ENCODE measurements at places on chromosomes 16 and 17. TPM values are rescaled to one million over a fixed set of nuclear protein-coding genes. Genes with fewer than 3 reads are reported as not detected.

DNA sequence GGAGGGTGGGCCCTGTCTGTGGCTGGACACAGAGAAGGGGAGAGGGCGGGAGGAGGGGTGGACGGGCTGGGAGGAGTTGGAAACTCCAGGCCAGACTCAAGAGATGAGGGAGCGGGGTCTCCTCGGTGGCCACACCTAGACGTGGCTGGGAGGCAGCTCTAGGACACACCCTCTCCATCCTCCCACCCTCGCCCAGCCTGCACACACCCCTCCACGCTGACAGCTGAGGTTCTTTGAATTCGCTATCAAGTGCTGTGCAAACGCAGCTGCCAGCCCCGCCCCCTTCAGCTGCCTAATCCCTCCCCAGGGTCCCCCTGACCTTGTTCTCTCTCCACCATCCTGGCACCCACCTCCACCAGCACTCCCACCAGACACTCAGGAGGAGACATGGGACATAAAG lies 48.7 kb downstream of the DNAH17 start:
- no peaks in the 10 kb centered on the region for H3K36me3 ChIP-seq
- H3K4me1 ChIP-seq: peaks cover 5% of the 10 kb centered on the region
- H3K27ac ChIP-seq: no peak overlapping the region
- no peaks in the 10 kb centered on the region for H3K27me3 ChIP-seq

DNA sequence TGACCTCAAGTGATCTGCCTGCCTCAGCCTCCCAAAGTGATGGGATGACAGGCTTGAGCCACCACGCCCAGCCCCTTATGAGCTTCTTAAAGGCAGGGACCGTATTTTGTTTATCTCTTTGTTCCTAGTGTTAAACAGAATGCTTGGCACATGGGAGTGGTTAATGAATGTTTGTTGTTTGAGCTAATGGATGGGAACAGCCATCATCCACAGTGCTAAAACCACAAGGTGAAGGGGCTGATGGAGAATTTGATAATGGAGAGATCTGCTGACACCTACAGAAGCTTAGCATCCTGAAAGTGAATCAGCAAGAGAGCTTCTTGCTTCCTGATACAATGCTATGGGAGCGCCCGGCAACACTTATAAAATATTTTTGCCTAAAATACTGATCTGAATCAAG lies 8.6 kb upstream of the CDH1 start:
- no peak overlapping the region for H3K27ac ChIP-seq
- no peaks in the 10 kb centered on the region for H3K36me3 ChIP-seq
- peaks cover 4% of the 10 kb centered on the region for H3K27me3 ChIP-seq

GRCh38 chr17:17448076-17448475 lies 28.7 kb upstream of the MED9 start:
- no peak overlapping the region for H3K27ac ChIP-seq
- peaks cover 2% of the 10 kb centered on the region for H3K27me3 ChIP-seq
- no peaks in the 10 kb centered on the region for H3K4me1 ChIP-seq
- H3K4me3 ChIP-seq: no peak overlapping the region
- DNase-seq: no peak
- no peaks in the 10 kb centered on the region for H3K36me3 ChIP-seq

- DNase-seq: no peak
- peaks cover 13% of the 10 kb centered on the region for H3K36me3 ChIP-seq
- no peak overlapping the region for H3K4me3 ChIP-seq
- no peak overlapping the region for H3K27ac ChIP-seq
- H3K27me3 ChIP-seq: peaks cover 50% of the 10 kb centered on the region
Measured at GRCh38 chr17:40813804-40814203, 8.6 kb downstream of the KRT10 start.

- no peaks in the 10 kb centered on the region for H3K27me3 ChIP-seq
- DNase-seq: no peak
- H3K36me3 ChIP-seq: peaks cover 2% of the 10 kb centered on the region
- peak overlapping the region; percentile 76 for H3K4me3 ChIP-seq
Measured at GRCh38 chr16:20674684-20675487, 22.6 kb downstream of the ACSM1 start.

- no peaks in the 10 kb centered on the region for H3K4me1 ChIP-seq
- no peak overlapping the region for H3K27ac ChIP-seq
- H3K27me3 ChIP-seq: peaks cover 60% of the 10 kb centered on the region
- no peak overlapping the region for H3K4me3 ChIP-seq
- no peaks in the 10 kb centered on the region for H3K36me3 ChIP-seq
Measured at GRCh38 chr16:75263291-75263962, 12.0 kb upstream of the BCAR1 start.

- peaks cover 5% of the 10 kb centered on the region for H3K36me3 ChIP-seq
- no peak for DNase-seq
- peak overlapping the region; percentile 46 for H3K4me3 ChIP-seq
- H3K27me3 ChIP-seq: peaks cover 9% of the 10 kb centered on the region
- H3K4me1 ChIP-seq: peaks cover 15% of the 10 kb centered on the region
Measured at GRCh38 chr17:64269687-64270649, 6.9 kb upstream of the TEX2 start.

- H3K4me3 ChIP-seq: no peak overlapping the region
- H3K27ac ChIP-seq: no peak overlapping the region
- H3K36me3 ChIP-seq: peaks cover 14% of the 10 kb centered on the region
- H3K27me3 ChIP-seq: no peaks in the 10 kb centered on the region
- DNase-seq: no peak
Measured at GRCh38 chr17:57436565-57436964, 180.2 kb downstream of the MSI2 start.

GRCh38 chr17:76154936-76155845 lies 14.1 kb upstream of the FOXJ1 start:
- peaks cover 24% of the 10 kb centered on the region for H3K4me1 ChIP-seq
- H3K27me3 ChIP-seq: no peaks in the 10 kb centered on the region
- DNase-seq: no peak
- H3K36me3 ChIP-seq: peaks cover 42% of the 10 kb centered on the region
- no peak overlapping the region for H3K4me3 ChIP-seq

DNA sequence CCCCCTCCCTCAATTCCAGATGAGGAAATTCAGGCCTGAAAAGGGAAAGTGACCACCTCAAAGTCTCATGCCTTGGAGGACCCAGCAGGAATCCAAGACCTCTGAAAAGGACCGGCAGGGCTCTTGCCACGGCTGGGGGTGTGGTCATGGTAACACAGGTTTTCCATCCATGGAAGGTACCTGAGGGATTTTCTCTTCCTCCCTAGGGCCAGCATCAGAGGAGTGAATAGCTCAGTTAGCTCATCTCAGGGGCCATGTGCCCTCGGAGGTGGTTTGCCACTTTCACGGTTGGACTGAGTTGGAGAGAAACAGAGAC lies 1.3 kb downstream of the CIITA start:
- peak overlapping the region; percentile 79 for H3K27ac ChIP-seq
- no peak for DNase-seq
- H3K4me3 ChIP-seq: peak overlapping the region; percentile 97
- peaks cover 38% of the 10 kb centered on the region for H3K27me3 ChIP-seq

DNA sequence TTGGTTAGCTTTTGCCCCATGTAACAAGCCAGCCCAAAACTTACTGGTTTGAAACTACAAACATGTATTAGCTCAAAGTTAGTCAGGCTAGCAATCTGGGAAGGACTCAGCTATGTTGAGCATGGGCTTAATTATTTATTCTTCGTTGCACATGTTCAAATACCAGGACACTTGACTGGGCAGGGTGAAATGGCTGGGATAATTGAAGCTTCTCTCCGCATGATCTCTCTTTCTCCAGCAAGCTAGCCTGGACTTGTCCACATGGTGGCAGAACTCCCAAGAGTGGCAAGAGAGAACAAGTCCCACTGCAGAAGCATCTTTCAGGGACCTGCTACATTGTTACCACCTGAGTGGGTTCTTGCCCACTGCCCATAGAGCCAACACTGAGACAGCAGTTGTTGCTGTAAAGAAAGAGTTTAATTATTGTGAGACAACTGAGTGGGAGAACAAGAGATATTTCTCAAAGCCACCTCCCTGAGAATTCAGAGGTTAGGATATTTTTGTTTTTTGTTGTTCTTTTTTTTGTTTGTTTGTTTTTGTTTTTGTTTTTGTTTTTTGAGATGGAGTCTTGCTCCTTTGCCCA lies 16.8 kb upstream of the ATF7IP2 start:
- no peak for DNase-seq
- H3K4me3 ChIP-seq: no peak overlapping the region
- H3K4me1 ChIP-seq: no peaks in the 10 kb centered on the region
- no peaks in the 10 kb centered on the region for H3K27me3 ChIP-seq
- no peaks in the 10 kb centered on the region for H3K36me3 ChIP-seq

- H3K4me3 ChIP-seq: no peak overlapping the region
- peaks cover 10% of the 10 kb centered on the region for H3K4me1 ChIP-seq
- H3K27me3 ChIP-seq: peaks cover 55% of the 10 kb centered on the region
- H3K36me3 ChIP-seq: no peaks in the 10 kb centered on the region
Measured at GRCh38 chr17:50533720-50534148, 1.2 kb downstream of the EPN3 start.

DNA sequence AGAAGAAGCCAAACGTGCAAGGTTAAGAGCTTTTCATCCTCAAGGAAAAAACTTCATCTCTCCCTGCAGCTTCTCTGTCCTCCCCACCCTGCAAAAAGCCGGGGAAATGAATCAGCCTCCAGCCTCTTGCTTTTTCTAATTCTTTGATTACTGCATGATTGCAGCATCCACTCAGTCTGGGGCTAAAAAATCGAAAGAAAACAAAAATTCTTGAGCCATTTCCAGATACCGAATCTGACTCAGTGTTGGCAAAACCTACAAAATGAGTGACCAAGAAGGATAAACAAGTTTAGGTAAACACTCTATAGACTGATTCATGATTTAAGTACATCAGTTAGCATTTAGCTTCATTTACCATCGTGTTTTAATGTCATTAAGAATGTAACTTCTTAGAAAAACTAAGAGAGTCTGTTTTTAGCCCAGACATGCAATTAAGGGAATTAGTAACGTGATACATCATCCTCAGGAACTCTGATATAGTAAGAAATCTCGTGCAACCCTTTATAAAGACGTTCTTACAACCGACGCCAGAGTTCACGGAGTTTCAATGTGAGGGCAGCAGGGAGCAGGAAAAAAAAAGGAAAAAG lies 287.3 kb upstream of the FOXF1 start:
- H3K4me3 ChIP-seq: no peak overlapping the region
- no peak overlapping the region for H3K27ac ChIP-seq
- H3K4me1 ChIP-seq: no peaks in the 10 kb centered on the region
- DNase-seq: no peak

- peaks cover 9% of the 10 kb centered on the region for H3K4me1 ChIP-seq
- H3K4me3 ChIP-seq: no peak overlapping the region
- no peak for DNase-seq
- no peak overlapping the region for H3K27ac ChIP-seq
Measured at GRCh38 chr17:44910231-44911106, 4.8 kb downstream of the GFAP start.

- no peak for DNase-seq
- H3K4me1 ChIP-seq: peaks cover 3% of the 10 kb centered on the region
- no peak overlapping the region for H3K4me3 ChIP-seq
- no peak overlapping the region for H3K27ac ChIP-seq
- H3K27me3 ChIP-seq: no peaks in the 10 kb centered on the region
Measured at GRCh38 chr16:66617010-66617434, 12.5 kb downstream of the CMTM3 start.

DNA sequence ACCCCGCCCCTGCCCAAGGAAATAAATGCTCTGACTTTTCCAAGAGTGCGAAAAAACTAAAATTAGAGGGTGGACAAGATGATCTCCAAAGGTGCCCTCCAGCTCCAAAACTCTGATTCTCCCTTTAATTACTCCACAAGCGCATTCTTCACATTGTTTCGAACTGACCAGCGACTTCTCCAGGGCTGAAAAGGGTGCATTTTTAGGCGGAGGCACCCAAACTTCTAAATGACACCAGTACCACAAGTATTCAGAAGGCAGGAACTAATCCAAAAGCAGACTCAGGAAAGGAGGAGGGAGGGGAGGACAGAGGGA lies 750 bp downstream of the ZFHX3 start:
- H3K4me3 ChIP-seq: peak overlapping the region; percentile 72
- H3K36me3 ChIP-seq: no peaks in the 10 kb centered on the region
- H3K4me1 ChIP-seq: no peaks in the 10 kb centered on the region

- no peak overlapping the region for H3K27ac ChIP-seq
- no peak for DNase-seq
- peaks cover 51% of the 10 kb centered on the region for H3K4me1 ChIP-seq
- H3K27me3 ChIP-seq: no peaks in the 10 kb centered on the region
Measured at GRCh38 chr16:17466876-17467275, 3.9 kb downstream of the XYLT1 start.

DNA sequence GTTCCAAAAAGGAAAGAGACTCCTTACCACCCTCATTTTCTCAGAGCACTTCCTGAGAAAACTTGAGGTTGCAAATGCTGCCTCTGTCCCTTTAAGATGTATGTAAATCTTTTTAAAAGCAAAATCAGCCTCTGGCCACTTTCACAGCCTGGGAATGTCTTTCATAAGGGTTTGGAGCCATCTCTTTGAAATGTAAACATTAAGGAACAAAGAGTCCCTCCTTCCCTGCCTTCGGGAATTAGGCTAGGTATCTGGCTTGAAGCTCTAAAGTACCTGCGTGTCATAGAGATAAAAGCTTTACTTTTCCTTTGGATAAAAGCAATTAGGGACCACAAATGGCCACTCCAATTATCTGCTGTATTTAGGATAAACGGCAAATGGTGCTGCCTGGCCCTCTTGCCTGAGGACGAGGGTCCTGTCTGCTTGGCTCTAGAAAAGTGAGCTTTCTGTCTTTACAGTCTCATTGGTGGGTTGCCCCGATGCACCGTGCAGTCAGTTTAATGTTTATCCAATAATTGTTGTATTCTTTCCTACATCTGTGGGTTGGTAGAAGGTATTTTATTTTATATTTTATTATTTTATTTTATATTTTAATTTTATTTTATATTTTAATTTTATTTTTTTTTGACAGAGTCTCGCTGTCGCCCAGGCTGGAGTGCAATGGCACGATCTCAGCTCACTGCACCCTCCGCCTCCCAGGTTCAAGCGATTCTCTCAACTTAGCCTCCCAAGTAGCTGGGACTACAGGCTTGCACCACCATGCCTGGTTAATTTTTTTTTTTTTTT lies 23.9 kb downstream of the NLRC3 start:
- no peak overlapping the region for H3K4me3 ChIP-seq
- no peaks in the 10 kb centered on the region for H3K27me3 ChIP-seq

DNA sequence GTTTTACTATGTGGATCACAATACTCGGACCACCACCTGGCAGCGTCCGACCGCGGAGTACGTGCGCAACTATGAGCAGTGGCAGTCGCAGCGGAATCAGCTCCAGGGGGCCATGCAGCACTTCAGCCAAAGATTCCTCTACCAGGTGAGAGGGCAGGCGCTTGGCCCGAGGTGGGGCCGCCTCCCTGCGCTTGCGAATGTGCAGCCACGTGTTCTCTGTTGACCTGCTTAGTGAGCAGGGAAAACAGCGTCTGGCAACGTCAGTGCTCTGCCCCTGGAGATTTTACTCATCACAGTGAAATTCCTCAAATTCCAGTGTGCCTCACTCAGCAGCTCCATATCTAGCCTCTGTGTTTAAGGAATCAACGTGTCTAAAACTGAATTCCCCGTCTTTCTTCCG lies 33.4 kb upstream of the CLEC18A start:
- H3K4me1 ChIP-seq: no peaks in the 10 kb centered on the region
- H3K27ac ChIP-seq: no peak overlapping the region
- DNase-seq: no peak
- no peaks in the 10 kb centered on the region for H3K27me3 ChIP-seq

The RHOT1 gene
- 30.0 TPM for total RNA-seq

The KCNH6 gene
- not detected for total RNA-seq

The ZNF75A gene
- 63.8 TPM for total RNA-seq

The SOST gene
- not detected for total RNA-seq

The POLR3E gene
- total RNA-seq: 53.2 TPM

The ENPP7 gene
- total RNA-seq: not detected

The CLEC10A gene
- total RNA-seq: 0.64 TPM

Data from activated naive CD8-positive, alpha-beta T cell treated with anti-CD3 and anti-CD28 coated beads, Interleukin-2, amount 10 ng/mL, durations not matched to agents 7 days and 5 days (primary cell).